ENCODE measurements at places on chromosomes 2 and 18. TPM values are rescaled to one million over a fixed set of nuclear protein-coding genes. Genes with fewer than 3 reads are reported as not detected.

GRCh38 chr18:75223687-75224347 lies 13.2 kb downstream of the TSHZ1 start:
- DNase-seq, result no peak

DNA sequence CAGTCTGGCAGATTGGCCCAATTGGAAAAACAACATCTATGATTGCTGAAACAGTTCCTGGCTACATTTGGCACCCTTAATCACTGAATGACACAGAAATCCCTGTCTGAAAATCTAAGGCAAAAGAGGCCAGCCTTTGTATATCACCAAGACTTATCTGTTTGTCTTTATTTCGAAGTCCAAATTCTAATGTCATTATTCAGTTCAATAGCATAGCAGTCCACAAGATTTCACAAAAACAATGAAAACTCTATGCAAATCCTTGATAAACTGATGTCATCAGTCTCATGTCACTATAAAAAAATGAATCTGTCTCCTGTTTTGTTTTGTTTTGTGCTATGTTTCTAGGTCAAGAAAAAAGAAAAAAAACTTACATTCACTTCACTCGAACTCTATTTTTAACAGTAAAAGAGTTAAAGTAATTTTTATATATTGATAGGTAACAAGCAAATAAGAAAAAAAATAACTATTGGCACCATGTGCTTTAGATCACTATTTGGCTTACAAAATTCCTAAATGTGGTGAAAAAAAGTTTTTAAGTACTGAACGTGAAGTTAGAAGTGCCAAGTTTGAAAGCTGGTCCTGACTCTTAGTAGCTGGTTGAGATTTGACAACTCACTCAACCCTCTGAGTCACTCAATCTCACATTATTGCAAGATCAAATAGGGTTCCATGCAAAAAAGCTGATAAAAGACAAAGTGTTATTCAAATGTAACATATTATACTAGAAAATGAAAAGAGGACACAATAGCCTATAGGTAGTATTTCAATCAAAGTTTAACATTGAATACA lies 359.3 kb downstream of the IRS1 start:
- no peak for DNase-seq

- no peak for DNase-seq
Measured at GRCh38 chr2:10327896-10328669, 25.4 kb downstream of the HPCAL1 start.

DNA sequence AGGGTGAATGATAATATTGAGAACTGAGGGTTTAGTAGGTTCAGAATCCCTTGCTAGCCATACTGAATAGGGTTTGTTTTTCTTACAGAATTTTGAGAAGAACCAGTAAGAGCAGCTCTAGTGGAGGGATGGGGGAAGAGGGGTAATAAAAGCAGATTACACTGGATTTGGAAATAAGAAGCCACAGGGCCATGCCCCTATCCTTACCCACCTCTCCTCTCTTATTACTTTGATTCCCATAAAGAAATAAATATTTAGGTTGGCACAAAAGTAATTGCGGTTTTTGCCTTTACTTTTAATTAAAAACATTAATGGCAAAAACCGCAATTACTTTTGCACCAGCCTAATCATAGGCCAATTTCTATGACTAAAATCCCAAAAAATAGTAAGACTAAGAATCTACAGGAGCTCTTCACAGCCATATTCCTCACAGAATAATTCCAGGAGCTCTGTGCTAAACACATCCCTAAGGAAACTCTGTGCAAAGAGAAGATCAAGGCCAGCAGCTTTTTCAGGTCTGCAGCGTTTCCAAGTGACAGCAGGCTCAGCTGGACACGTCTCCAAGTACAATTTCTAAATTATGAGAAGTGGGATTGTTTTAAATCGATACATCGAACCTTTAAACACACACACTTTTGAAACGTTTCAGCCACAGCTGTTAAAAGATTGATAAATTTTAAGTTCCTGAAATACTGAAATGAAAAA lies 58.4 kb upstream of the RTN4 start:
- no peak for DNase-seq

GRCh38 chr18:32930695-32931301 lies 158.0 kb upstream of the KLHL14 start:
- no peak for DNase-seq

DNA sequence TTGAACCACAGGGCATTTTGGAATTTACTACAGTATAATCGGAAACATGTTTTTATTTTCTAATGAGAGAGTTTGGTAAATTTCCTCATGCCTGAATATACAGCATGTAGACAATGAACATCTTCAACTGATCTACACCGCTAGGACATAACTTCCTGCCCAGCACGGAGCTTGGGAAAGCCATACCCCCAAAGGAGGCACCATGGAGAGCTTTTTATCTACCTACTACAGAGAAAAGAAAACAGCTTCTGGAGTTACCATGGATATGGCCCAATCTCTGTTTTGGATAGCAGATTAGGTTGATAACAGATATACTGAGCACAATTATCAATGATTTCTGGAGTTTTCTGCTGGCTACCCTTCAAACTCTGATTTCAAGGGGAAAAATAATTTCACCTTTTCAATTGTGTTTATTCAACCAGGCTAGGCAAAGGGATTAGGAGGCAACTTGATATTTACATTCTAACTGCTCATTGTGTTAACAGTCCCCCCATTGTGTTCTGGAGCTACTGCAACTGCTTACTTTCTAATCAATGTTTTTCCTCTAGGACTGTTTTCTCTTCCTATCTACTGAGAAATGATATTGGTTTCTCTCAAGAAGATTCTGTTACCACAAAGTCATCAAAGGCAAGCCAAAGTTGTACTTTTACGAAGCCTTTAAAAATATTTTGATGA lies 123.0 kb upstream of the ARHGAP28 start:
- DNase-seq, result no peak

DNA sequence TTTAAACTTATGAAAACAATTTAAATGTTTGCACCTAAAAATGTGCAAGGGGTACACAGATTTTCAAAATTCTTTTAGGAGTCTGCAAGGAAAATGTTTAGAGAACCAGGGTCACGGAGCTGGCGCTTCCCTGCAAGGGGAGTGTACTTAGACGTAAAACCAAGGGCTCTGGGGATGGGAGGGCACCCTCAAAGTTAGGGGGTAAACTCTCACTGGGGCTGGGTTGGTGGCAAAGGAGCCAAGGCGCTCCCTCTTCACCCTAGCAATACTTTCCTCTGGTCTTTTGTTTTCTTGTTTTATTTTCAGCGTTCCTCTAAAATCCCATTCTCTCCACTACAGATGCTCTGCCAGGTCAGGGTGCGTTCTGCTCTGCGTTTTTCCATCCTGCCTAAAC lies 20.0 kb downstream of the TMEM247 start:
- DNase-seq, result no peak

DNA sequence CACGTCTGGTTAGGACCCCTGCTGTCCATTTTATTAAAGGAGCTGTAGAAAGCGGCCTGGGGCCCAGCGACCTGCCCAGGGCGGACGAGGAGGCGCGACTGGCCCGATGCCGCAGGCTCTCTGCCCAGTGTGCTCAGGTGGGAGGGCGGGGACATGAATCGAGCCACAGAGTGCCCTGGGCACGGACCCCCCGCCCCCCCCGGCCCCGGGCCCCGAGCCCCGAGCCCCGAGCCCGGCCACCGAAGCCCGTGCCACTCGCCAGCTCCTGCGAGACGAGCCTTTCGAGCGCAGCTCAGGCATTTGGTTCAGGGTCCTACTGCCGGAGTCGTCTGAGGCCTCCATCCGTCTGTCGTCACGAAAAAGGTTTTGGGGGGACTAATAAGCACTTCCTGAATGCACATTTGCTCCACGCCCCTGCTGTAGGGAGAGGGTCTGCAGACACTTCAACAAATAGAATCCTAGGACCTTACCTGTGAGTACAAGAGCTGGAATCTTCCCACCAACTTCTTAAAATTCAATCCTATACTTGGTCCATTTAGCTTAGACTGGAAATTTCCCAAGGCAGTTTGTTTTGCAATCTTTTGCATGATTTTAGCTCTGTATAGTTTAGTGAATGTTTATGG lies 602 bp upstream of the ADAM17 start:
- peak; percentile 26 for DNase-seq

- no peak for DNase-seq
Measured at GRCh38 chr2:1976728-1977416, 232.6 kb upstream of the PXDN start.

DNA sequence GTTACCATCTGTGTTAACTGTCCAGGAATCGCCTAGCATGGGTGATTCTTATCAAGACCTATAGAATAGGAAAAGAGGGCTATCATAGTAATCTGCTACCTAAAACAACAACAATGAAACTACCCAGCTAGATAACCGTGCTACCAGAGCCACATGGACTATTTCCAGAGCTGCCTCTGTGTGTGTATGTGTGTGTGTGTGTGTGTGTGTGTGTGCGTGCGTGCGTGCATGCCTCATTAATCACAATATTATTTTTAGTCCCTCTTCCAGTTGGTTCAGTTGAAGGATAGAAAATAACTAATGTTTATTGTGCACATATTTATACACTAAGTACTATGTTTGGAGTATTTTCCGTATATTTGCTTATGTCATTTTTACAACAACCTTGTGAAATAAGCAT lies 201.1 kb downstream of the SP3 start:
- DNase-seq, result no peak

- no peak for DNase-seq
Measured at GRCh38 chr18:69557282-69557681, 156.6 kb downstream of the DOK6 start.

GRCh38 chr18:79859314-79859713 lies 61.6 kb downstream of the KCNG2 start:
- no peak for DNase-seq

GRCh38 chr18:12376034-12376753 lies 833 bp downstream of the AFG3L2 start:
- DNase-seq, result no peak

DNA sequence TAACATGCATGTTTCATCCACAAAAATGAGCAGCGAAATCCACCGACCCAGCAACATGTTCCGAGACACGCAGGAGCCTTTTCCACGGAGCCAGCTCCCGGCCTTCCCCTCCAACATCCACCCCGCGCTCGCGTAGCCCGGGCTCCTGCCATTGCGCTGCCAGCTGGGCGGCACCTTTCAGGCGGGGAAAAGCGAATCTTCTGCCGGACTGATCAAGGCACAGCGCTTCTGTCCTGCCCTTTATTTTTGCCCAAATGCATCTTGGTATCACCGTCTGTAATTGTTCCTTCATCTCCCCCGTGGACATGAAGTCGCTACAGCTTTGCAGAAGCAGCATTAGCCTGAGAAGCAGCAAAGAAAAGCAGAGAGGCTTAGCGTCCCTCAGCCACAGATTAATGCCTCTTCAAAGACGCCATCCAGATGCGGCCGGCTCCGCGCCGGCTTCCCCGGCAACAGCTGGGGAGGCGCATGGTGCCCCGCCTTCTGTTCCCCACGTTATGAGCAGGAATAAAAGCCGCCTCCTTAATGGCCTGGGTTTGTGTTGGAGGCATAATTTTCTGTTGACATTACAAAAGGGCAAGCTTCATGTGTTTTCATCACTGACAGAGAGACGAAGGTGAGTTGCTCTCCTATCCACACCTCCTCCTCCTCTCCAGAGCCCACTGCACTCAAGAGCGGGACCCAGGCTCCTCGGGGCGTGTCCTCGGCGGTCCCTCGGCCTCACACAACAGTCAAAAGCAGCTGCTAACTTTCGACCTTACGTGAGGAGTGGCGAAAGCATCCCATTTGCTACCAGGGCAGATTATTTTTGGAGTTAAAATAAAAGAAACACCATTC lies 122.1 kb upstream of the SALL3 start:
- no peak for DNase-seq

DNA sequence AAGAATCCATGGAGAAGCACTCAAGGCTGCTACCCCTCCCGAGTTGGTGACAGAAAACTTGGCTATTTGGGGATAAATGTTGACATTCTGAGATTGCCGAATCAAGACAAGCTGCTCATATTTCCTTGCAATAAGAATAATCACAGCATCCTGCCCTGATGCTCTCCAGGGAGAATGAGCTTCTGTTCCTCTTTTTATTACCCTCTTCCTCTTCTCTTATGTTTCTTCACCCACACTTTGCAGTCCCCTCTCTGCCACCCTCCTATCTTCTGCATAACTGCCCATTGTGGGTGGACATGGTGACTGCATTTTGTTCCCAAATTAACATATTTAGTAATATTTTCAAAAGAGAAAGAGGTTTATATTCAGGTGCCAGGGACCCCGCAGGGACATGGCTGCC lies 11.9 kb upstream of the MSGN1 start:
- no peak for DNase-seq

DNA sequence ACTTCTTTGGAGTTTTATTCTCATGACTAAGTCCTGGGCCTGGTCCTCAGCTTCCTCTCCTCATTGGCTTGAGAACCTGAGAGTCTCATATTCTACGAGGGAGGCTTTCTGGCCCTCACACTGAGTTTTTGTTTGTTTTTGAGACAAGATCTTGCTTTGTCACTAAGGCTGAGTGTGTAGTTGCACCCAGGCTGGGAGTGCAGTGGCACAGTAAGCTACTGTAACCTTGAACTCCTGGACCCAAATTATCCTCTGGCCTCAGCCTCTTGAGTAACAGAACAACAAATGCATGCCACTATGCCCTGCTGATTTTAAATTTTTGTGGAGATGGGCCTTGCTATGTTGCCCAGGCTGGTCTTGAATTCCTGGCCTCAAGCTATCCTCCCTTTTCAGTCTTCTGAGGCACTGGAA lies 22.6 kb downstream of the PRKRA start:
- DNase-seq, result no peak

GRCh38 chr18:34971313-34971712 lies 69.9 kb upstream of the MAPRE2 start:
- DNase-seq, result no peak

- DNase-seq, result no peak
Measured at GRCh38 chr18:48165111-48165866, 234.8 kb upstream of the SMAD2 start.

- no peak for DNase-seq
Measured at GRCh38 chr2:196851088-196851487, 41.9 kb upstream of the C2orf66 start.

- peak; percentile 61 for DNase-seq
Measured at GRCh38 chr2:100416935-100417710, at the start of gene CHST10. Gene CHST10, minus strand, starts transcription at chr2:100417668. Its CDS starts 10,993 bp downstream, at chr2:100406675.

The BCL11A gene
- total RNA-seq, result 0.05 TPM

The KLHL29 gene
- 4.7 TPM for total RNA-seq

The DSG2 gene
- total RNA-seq, result 0.23 TPM

The MAPK4 gene
- not detected for total RNA-seq

The SP140 gene
- 77.7 TPM for total RNA-seq

The ARHGAP25 gene
- 37.7 TPM for total RNA-seq

The ATP8B1 gene
- not detected for total RNA-seq

The PRR30 gene
- not detected for total RNA-seq

The IL37 gene
- total RNA-seq, result not detected

The PROM2 gene
- total RNA-seq, result 1.9 TPM

The SNTG2 gene
- 2.6 TPM for total RNA-seq

The SERPINB10 gene
- not detected for total RNA-seq

The DSG4 gene
- not detected for total RNA-seq

All from activated naive CD4-positive, alpha-beta T cell treated with anti-CD3 and anti-CD28 coated beads, Interleukin-2, amount 50 U/mL, for 72 hours (primary cell).